ENCODE measurements at places on chromosomes 16 and 17. TPM values are rescaled to one million over a fixed set of nuclear protein-coding genes. Genes with fewer than 3 reads are reported as not detected.

Gene UMOD
- total RNA-seq, result not detected

DNA sequence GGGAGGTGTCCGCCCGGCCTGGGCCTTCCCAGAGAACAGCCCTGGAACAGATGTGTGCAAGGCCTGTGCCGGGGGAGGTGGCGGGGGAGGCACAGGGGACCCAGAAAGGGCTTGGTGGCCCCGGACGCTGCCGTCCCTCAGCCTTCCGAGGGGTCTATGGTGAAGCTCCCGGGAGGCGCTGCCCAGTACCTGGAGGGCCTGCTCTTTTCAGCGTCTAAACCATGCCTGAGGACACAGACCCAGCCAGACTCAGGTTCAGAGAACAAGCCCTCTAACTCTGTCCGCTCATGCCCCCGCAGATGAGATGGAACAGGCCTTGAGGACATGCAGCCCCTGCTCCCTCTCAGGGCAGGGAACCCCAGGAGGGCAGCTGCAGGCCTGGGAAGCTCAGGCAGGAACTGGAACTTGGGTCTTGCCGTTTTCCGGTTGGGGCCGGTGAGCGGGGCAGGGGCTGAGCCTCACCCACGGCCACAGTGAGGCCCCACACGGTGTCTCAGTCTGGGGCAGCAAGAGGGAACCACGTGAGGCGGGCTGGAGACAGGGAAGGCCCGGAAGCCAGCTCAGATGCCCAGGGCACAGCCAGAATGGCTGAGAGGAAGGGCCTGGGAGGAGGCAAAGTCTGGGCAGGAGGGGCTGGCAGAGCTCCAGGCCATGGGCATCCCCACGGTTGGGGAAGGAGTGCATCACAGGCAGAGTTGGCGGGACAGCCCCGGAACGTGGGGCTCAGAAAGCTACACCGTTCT, 12.5 kb downstream of the SLC16A3 start:
- no peaks in the 10 kb centered on the region for H3K27me3 ChIP-seq
- peaks cover 75% of the 10 kb centered on the region for H3K4me1 ChIP-seq
- H3K27ac ChIP-seq, result peak overlapping the region; percentile 85
- no peaks in the 10 kb centered on the region for H3K36me3 ChIP-seq
- peak; percentile 68 for DNase-seq
- H3K4me3 ChIP-seq, result no peak overlapping the region

Gene CIAO3
- 59.1 TPM for total RNA-seq

GRCh38 chr16:87957296-87958094, 6.3 kb downstream of the BANP start:
- peaks cover 31% of the 10 kb centered on the region for H3K4me1 ChIP-seq
- H3K36me3 ChIP-seq, result no peaks in the 10 kb centered on the region
- no peak overlapping the region for H3K27ac ChIP-seq
- H3K27me3 ChIP-seq, result no peaks in the 10 kb centered on the region
- no peak for DNase-seq

Gene FNDC8
- total RNA-seq, result not detected

DNA sequence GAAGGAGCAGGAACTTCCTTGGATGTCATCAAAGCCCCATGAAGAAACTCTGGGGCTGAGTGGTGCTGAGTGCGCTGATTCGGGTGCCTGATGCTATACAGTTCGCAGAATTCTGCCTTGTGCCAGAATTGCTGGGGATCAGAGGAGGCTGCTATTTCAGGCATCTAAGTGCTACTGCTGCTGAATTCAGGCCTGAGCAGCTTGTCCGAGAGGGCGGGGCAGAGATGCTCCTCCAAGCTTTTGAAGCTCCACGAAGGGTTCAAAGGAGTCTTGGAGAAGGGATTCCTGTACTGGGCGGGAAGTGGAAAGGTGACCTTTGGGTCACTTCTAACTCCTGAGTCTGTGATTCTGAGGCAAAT, 227.8 kb downstream of the CCDC182 start:
- no peaks in the 10 kb centered on the region for H3K4me1 ChIP-seq
- no peaks in the 10 kb centered on the region for H3K27me3 ChIP-seq
- no peak overlapping the region for H3K4me3 ChIP-seq
- no peak for DNase-seq
- no peaks in the 10 kb centered on the region for H3K36me3 ChIP-seq

Gene B3GNT9
- total RNA-seq, result 6.5 TPM

DNA sequence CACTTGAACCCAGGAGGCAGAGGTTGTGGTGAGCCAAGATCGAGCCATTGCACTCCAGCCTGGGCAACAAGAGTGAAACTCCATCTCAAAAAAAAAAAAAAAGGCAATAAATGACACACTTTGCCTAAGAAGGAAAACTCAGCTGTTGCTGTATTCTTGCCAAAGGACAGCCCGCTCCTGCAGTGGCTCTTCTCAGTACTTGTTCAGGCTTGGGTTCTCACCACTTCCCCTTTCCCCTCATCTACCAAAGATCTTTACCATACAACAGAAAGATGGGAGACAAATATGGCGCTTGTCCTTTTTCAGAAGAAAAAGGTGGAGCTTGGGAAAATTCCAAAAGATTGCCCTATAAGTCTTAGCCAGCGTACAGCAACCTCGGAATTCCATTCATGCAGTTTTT, 58.5 kb downstream of the MYH13 start:
- H3K36me3 ChIP-seq, result no peaks in the 10 kb centered on the region
- H3K27ac ChIP-seq, result no peak overlapping the region
- peaks cover 4% of the 10 kb centered on the region for H3K4me1 ChIP-seq

DNA sequence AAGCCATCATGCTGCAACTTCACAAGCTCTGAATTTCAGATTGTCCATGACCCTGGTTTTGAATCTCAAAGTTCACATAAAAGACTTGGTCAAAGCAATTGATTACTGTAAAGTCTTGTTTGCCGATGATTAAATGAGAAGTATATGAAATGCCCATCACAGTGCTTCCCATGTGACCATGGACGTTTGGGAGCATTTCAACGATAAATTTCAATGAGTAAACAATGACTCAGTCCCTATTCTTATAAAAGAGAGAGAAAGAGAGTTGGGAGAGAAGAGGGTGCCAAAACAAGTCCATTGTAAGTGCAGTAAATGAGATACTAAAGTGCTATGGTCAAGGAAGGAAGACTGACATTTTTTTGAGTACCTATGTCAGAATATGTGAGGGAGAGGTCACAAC, 276.9 kb downstream of the SOX9 start:
- no peaks in the 10 kb centered on the region for H3K36me3 ChIP-seq
- no peak overlapping the region for H3K4me3 ChIP-seq
- no peak overlapping the region for H3K27ac ChIP-seq
- H3K4me1 ChIP-seq, result no peaks in the 10 kb centered on the region
- no peak for DNase-seq

- no peaks in the 10 kb centered on the region for H3K4me1 ChIP-seq
- no peak for DNase-seq
- no peak overlapping the region for H3K27ac ChIP-seq
- H3K27me3 ChIP-seq, result no peaks in the 10 kb centered on the region
- H3K36me3 ChIP-seq, result no peaks in the 10 kb centered on the region
Measured at GRCh38 chr16:30490210-30490609, 17.7 kb downstream of the ITGAL start.

GRCh38 chr17:38420518-38420917, 7.7 kb upstream of the ARHGAP23 start:
- no peak overlapping the region for H3K4me3 ChIP-seq
- H3K4me1 ChIP-seq, result peaks cover 6% of the 10 kb centered on the region
- DNase-seq, result no peak

- no peak overlapping the region for H3K27ac ChIP-seq
- no peaks in the 10 kb centered on the region for H3K27me3 ChIP-seq
- no peaks in the 10 kb centered on the region for H3K36me3 ChIP-seq
- peaks cover 21% of the 10 kb centered on the region for H3K4me1 ChIP-seq
Measured at GRCh38 chr17:14121952-14122351, 52.6 kb downstream of the COX10 start.

Gene PRAC1
- total RNA-seq, result 4.4 TPM

DNA sequence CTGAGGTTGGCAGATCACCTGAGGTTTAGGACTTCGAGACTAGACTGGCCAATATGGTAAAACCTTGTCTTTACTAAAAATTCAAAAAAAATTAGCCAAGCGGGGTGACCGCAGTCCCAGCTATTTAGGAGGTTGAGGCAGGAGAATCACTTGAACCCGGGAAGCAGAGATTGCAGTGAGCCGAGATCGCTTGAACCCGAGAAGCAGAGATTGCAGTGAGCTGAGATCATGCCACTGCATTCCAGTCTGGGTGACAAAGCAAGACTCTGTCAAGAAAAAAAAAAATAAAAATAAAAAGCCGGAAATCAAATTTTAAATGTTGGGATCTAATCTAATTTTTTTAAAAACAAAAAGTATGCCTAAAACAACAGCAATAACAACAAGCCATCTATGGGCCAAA, 56.3 kb downstream of the ABCC1 start:
- no peak overlapping the region for H3K4me3 ChIP-seq
- H3K27ac ChIP-seq, result peak overlapping the region; percentile 57
- peaks cover 19% of the 10 kb centered on the region for H3K4me1 ChIP-seq
- DNase-seq, result no peak
- peaks cover 3% of the 10 kb centered on the region for H3K36me3 ChIP-seq
- no peaks in the 10 kb centered on the region for H3K27me3 ChIP-seq

DNA sequence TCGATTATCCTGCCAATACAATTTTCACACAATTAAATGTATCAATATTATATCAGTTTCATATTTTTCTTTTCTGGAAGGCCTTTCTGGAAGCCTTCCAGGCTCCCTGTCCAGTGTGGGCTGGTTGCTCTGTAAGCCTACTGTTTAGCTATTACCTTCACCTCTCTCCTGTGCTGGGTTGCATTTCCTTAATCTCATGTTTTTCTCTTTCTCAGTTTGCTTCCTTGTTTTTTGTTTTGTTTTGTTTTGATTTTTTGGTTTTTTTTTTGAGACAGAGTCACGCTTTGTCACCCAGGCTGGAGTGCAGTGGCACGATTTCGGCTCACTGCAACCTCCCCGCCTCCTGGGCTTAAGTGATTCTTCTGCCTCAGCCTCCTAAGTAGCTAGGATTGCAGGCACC, 6.8 kb downstream of the SEPHS2 start:
- no peak for DNase-seq
- no peak overlapping the region for H3K27ac ChIP-seq
- no peaks in the 10 kb centered on the region for H3K36me3 ChIP-seq
- H3K4me3 ChIP-seq, result no peak overlapping the region

- DNase-seq, result no peak
- no peaks in the 10 kb centered on the region for H3K36me3 ChIP-seq
- H3K27me3 ChIP-seq, result no peaks in the 10 kb centered on the region
- peaks cover 5% of the 10 kb centered on the region for H3K4me1 ChIP-seq
Measured at GRCh38 chr16:24847358-24847664, 1.5 kb downstream of the SLC5A11 start.

DNA sequence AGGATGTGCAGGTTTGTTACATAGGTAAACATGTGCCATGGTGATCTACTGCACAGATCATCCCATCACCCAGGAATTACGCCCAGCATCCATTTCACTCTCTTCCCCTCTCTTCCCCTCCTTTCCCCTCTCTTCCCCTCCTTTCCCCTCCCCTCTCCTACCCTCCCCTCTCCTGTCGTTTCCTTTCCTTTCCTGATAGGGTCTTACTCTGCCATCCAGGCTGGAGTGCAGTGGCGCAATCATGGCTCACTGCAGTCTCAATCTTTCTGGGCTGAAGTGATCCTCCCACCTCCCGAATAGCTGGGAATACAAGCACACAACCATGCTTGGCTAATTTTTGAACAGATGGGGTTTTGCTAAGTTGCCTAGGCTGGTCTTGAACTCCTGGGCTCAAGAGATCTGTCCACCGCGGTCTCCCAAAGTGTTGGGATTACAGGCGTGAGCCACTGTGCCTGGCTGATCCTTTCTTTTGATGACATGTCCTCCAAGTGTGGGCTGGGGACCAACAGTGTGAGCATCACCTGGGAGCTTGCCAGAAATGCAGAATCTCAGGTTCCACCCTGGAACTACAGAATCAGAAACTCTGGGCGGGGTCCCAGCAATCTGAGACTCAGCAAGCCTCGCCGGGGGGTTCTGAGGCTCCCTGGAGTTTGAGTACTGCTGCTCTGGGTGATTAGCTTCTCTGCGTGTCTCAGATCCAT, 10.8 kb downstream of the ATP2C2 start:
- no peak overlapping the region for H3K4me3 ChIP-seq
- no peaks in the 10 kb centered on the region for H3K36me3 ChIP-seq
- H3K27me3 ChIP-seq, result no peaks in the 10 kb centered on the region
- DNase-seq, result no peak
- no peak overlapping the region for H3K27ac ChIP-seq
- no peaks in the 10 kb centered on the region for H3K4me1 ChIP-seq

- H3K4me3 ChIP-seq, result no peak overlapping the region
- no peak overlapping the region for H3K27ac ChIP-seq
- DNase-seq, result no peak
- H3K4me1 ChIP-seq, result peaks cover 52% of the 10 kb centered on the region
- no peaks in the 10 kb centered on the region for H3K36me3 ChIP-seq
- no peaks in the 10 kb centered on the region for H3K27me3 ChIP-seq
Measured at GRCh38 chr16:85644093-85644712, 31.1 kb downstream of the GSE1 start.

- H3K27me3 ChIP-seq, result no peaks in the 10 kb centered on the region
- H3K4me1 ChIP-seq, result peaks cover 12% of the 10 kb centered on the region
- no peak overlapping the region for H3K27ac ChIP-seq
- H3K4me3 ChIP-seq, result no peak overlapping the region
- no peak for DNase-seq
Measured at GRCh38 chr16:67781565-67781921, 24.8 kb downstream of the RANBP10 start.

GRCh38 chr16:57929250-57929649, 41.7 kb downstream of the CNGB1 start:
- no peak overlapping the region for H3K27ac ChIP-seq
- no peaks in the 10 kb centered on the region for H3K27me3 ChIP-seq
- H3K4me3 ChIP-seq, result no peak overlapping the region
- H3K36me3 ChIP-seq, result no peaks in the 10 kb centered on the region
- H3K4me1 ChIP-seq, result no peaks in the 10 kb centered on the region

Gene FGF11
- total RNA-seq, result 1.9 TPM

DNA sequence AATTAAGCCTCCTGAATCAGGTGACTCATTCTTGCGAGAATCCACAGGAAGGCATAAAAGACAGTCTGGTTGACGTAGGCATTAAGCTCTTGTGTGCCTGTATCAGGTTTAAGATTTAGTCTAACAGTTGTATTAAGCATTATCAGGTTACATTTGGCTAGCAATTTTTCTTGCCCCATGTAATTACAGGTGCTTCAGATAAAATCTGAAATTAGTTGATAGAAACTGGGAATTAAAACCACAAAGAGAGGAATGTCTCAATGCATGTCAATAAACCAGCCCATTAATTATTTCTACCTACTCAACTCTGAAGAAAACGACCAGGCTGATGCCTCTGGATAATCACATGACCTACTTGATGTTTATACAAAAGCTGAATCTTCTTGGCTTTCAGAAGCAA, 217.2 kb downstream of the CA10 start:
- DNase-seq, result no peak
- no peaks in the 10 kb centered on the region for H3K27me3 ChIP-seq
- no peak overlapping the region for H3K4me3 ChIP-seq

Gene QRICH2
- total RNA-seq, result 1.6 TPM

GRCh38 chr17:57261084-57261461, 4.8 kb downstream of the MSI2 start:
- peaks cover 13% of the 10 kb centered on the region for H3K4me1 ChIP-seq
- no peak overlapping the region for H3K27ac ChIP-seq
- no peak overlapping the region for H3K4me3 ChIP-seq
- H3K27me3 ChIP-seq, result no peaks in the 10 kb centered on the region
